ENCODE measurements at places on chromosomes 13 and 19. TPM values are rescaled to one million over a fixed set of nuclear protein-coding genes. Genes with fewer than 3 reads are reported as not detected.

Gene RHPN2
- 0.73 TPM for total RNA-seq

Gene NRTN
- total RNA-seq: not detected

Gene U2AF2
- 88.9 TPM for total RNA-seq

Gene CABP5
- not detected for total RNA-seq

Gene LRRC4B
- under 0.01 TPM for total RNA-seq

Data from subcutaneous preadipocyte (primary cell).